ENCODE measurements at places on chromosomes 3 and 15.

DNA sequence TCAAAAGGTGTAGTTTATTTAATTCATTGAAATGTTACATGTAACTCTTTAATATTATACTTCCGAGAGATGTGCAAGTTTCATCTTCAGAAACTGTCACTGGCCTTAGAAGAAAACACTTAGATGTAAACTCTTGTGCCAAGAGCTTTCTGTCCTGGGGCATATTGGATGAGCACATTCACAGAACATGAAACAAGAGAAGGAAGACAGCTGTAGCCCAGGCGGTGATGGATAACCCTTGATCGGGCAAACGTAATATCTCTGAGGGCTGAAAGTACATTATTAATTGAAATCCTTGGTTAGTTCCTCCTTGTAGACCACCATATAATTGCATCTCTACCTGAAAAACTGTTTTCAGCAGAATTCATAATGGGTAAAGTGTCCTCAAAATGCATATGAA, 67.4 kb downstream of the MECOM start:
- DNase-seq, result no peak

DNA sequence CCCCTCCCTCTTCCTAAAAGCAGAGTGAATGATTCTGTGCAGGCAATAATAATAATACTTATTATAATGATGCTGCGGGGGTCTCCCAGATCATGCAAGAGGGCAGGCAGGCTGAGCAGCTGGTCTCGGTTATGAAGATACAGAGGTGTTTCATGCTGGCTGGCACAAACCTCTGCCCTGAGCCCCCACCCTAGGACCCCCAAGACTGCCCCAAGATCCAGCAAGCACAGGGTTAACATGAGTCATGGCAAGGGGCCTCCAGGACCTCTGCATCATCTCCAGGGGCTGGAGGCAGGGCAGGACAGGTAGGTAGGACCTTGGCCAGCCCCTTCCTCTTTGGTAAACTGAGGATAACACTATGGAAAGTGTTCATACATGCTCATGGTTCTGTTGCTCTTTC, 2.7 kb downstream of the MGLL start:
- DNase-seq, result no peak

GRCh38 chr3:171363202-171363601, 97.0 kb downstream of the TNIK start:
- no peak for DNase-seq

GRCh38 chr15:34621675-34622074, 38.2 kb upstream of the GOLGA8B start:
- peak; percentile 43 for DNase-seq

DNA sequence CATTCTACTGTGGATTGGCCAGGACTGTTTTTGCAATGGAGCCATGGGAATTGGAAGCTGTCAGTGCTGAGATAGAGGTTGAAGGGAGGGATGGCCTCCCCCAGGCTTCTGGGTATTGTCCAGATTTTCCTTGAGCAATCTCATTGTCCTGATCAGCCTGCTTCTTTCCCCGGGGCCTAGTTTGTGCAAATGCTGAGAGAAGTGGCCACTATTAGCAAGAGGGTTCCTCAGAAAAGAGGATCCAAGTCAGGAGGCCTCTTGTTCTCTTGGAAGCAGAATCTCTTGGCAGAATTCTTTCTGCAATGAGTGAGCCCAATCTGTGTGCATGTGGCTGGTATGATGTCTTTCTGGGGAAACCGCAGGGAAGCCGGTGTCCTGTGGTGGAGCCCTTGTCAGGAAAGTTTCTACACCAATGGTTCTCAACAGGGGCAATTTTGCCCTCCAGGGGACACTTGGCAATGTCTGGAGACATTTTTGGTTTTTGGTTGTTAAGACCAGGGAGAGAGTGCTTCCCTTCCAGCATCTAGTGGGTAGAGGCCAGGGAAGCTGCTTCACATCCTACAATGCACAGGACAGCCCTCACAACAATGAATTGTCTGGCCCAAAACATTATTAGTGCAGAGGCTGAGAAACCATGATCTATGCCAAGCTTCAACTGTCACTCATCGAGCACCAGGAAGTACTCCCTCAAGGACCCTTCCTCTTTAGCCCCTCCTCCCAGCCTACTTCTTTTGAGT, 2.0 kb downstream of the LIPC start:
- peak; percentile 47 for DNase-seq

GRCh38 chr3:129329858-129330257, 51.2 kb downstream of the HMCES start:
- DNase-seq, result no peak

DNA sequence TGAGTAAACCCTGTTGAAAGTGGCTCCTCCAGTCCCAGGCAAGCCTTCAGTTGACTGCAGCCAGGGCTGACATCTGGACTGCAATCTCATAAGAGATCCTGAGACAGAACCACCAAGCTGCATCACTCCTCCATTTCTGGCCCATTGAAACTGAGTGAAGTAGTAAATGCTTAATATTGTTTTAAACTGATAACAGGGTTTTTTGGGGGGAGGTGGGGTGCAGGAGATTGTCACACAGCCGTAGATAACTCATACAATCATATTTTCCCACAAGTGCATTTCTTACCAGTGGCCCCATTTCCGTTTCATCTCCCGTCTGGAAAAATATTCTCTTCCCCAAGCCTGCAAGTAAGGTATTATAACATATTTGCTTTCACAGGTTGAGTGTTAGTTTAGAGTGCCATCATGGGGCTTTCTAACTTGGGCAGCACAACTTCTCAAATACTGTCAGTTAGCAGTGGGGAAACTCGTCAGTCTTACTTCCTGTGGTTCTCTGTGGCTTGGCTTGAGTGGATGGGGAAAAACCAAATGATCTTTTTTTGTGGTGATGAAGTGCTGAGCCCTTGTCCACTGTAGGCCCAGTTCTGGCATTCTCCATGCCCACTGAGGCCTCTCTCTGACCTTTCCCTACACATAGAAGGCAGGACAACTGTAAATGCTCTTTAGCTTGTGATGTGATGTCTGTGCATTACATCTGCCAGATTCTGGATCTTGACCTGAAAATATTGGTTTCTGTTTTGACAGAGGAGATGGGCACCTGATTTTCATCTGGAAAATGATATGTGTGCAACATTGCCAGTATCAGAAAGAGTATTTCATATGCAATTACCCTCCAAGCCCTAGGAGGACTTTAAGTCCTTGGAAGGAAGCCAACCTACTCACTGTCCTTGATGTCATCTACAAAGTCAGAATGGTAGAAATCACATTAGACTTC, 90.1 kb upstream of the BHLHE40 start:
- peak; percentile 52 for DNase-seq

DNA sequence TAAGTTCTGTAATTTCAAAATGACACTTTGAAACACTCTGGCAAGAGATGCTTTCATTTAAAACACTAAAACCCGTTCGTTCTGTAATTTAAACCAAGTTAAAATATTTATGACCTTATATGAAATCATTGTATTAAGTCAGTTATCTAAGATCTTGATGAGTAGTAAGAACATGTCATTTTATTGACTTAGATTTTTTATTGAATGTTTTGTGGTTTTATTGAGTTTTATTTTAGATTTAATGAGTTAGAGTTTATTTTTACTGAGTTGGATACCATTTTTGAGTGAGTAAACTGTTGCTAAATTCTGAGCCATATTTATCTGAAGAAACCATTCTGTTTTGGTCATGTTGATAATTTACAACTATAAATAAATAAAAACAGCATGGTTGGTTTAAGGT, 94.3 kb downstream of the PPARG start:
- DNase-seq, result no peak

DNA sequence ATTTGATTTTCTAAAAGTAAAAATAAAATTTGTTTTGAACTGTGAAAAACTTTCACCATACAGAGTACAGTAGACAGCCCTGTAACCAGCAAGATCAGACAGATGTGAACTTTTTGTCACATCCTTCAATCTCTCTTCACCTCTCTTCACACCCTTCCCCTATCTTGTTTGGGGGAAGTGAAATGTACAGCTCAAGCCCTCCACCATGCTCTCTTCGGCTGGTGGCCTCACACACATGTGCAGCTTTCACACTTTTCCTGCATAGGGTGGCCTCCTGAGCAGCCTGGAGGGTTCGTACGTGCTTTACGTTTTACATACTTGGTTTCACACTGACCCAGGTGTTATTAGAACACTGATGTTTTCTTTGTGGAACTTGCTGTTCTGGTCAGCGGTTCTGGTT, 86.4 kb downstream of the DNAJB8 start:
- DNase-seq, result no peak

DNA sequence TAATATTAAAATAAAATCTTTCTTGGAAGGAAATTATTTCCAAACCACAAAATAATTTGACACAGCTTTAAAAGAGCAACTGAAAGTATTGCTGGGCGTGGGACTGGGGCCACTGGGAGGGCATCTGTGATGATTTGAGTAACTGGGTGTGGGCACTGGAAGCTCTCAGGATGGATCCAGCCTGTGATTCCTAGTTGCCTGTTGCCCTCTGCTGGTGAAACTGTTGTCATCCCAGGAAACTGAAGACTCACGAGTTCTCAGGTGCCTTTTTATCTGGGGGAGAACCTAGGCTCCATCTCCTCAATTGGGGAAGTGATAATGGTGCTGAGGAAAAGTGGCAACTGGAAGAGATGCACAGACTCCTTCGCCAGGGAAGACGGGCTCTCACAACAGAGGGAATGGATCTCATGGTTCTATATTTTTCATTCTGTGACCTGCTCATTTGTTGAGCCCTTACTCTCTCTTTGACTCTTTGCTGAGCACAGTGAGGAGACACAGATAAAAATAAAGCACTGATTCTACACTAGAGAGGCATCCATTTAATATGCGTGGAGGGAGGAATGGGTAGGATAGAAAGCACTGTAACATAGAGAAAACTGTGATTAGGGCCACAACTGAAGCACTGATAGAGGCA, 61.6 kb downstream of the TPRG1 start:
- DNase-seq, result peak; percentile 58

GRCh38 chr15:29270976-29271375, 1.4 kb upstream of the NSMCE3 start:
- DNase-seq, result no peak

DNA sequence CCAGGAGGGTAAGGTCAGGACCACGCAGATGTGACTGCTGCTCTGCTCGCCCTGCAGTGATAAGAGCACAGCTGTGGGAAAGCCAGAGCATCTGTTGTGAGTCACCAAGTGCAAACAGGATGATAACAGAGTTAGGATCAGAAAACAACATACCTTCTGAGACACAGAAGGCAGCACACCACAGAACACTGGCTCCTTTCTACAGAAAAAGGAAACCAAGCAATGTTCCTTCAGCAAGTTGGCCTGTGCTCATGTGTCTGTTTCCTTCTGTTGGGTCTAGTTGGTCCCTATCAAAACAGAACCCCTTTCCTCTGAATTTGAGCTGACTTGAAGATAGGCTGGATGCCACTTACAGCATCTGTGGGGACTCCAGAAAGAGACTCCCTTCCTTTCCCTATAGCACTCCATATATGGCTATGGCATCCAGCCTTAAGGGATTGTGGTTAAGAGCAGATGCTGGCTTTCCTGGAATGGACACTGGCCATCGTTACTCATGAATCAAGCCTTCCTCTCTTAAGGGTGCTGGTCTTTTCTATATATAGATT, 440.7 kb upstream of the THBS1 start:
- DNase-seq, result no peak

GRCh38 chr3:98371853-98372252, 18.2 kb downstream of the OR5K4 start:
- no peak for DNase-seq
